A549 treated with AZD2906 at 1 μM for 4 hours (cell line): ENCODE measurements at places on chromosomes 2 and 18. TPM values are rescaled to one million over a fixed set of nuclear protein-coding genes. Genes with fewer than 3 reads are reported as not detected.

SKOR2 gene
- total RNA-seq, result not detected in 5 replicates

IL1RL1 gene
- total RNA-seq, result 0.80 to 1.4 TPM (median 1.2 TPM) in 5 replicates

RPL37A gene
- 4,774 to 5,345 TPM (median 5,014 TPM) in 5 replicates for total RNA-seq

HOXD4 gene
- total RNA-seq, result 0.15 to 0.52 TPM (median 0.38 TPM) in 5 replicates

WDR7 gene
- 2.6 to 3.5 TPM (median 3.0 TPM) in 5 replicates for total RNA-seq
